ENCODE measurements at places on chromosomes 12 and 14.

- DNase-seq, result no peak
These were observed 119.7 kb downstream of the FBXL14 start for GRCh38 chr12:1474574-1475153.

DNA sequence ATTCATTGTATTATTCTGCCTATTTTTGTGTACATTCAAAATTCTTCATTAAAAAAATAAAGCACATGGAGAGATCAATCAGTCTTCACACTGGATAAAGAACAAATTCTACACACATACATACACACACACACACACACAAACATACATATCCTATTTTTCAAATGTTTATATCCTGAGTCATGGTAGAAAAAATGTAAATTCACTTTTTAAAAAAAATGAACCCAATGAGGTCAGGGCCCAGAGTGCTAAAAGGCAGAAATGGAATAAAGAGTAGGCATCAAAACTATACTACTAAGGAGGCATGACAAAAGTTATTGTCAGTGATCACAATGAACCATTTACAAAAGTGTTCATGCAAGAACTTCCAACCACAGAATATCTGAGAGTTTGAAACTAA, 17.3 kb downstream of the GALC start:
- no peak for DNase-seq

DNA sequence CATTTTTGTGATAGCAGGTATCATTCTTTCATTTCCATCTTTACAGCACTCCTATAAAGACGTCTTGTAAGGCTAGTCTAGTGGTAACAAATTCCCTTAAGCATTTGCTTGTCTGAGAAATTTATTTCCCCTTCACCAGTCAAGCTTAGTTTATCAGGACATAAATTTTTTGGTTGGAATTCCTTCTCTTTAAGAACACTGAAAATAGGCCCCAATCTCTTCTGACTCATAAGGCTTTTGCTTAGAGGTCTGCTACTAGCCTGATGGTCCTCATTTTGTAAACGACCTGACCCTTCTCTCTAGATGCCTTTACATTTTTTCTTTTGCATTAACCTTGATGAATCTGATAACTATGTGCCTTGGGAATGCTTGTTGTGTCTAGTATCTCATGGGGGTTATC, 20.3 kb downstream of the OLR1 start:
- no peak for DNase-seq

GRCh38 chr12:78534311-78534710, 330.3 kb upstream of the SYT1 start:
- no peak for DNase-seq

GRCh38 chr12:124673801-124674617, 106.6 kb upstream of the NCOR2 start:
- DNase-seq, result peak; percentile 95

DNA sequence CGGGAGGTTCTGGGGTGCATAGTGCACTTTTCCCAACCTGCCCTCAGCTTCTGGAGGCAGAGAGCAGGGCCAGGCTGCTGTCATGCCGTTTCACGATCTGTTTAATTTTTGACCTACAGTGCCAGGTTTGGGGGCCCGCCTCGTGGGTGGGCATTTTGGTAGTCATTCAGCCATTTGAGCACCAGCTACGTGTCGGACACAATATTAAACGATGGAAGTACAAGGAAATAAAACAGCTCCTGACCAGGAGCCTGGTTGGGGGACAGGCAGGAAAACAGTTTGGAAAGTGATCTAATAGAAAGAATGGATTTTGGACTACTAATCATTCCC, 708 bp downstream of the FNTB start:
- no peak for DNase-seq

DNA sequence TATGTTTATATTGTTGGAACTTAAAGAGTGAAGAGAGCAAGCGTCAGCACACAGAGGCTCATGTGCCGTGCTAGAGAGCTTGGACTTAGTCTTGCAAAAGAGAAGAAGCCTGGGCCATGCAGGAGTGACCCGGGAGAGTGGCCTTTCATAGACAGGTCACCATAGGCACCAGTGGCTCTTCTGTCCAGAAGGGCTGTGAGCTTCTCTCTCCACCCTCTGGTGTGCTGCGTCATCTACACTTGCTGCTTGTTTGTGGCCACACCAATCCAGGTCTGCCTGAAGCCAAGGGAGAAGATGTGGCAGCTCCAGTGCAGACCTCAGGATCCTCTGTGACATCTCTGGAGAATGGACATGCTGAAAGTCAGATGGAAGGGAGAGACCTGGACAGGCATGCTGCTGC, 74.4 kb downstream of the NTF3 start:
- no peak for DNase-seq

DNA sequence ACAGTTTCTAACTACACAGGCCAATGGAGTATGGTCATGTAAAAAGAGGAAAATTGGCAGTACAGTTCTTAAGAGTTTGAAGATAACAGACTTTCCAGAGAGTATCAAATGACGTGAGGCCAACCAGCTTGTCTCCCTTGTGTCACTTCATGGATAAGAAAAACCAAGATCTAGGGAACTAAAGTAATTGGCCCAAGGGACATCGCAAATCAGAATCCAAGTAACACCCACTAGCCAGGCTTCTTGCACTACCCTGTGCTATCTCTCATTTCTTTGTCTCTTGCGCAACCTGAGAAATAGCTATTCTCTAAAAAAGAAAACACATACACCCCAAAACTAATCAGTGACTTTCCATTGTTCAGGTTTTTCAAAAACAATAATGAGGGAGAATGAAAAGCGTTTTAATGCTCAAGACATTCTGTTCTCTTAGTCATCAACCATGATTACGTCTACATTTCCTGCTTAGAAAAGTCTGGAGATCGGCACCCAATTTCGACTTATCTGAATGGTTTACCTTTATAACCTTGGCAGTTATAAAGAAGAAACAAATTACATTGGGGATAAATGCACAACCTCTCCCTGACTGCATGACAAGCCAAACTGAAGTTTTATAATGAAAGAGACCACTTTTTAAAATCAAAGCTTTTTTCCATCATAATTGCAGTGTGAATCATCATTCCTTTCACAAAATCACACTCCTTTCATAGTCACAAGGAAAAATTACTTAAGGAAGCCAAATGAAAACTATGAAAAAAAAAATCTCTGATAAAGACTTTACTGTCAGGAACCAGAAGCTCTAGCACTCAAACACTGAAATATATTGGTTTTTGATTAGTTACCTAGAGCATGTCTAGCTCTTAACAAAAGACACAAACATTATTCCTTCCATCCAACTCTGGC, 42.1 kb downstream of the TMTC1 start:
- DNase-seq, result no peak

DNA sequence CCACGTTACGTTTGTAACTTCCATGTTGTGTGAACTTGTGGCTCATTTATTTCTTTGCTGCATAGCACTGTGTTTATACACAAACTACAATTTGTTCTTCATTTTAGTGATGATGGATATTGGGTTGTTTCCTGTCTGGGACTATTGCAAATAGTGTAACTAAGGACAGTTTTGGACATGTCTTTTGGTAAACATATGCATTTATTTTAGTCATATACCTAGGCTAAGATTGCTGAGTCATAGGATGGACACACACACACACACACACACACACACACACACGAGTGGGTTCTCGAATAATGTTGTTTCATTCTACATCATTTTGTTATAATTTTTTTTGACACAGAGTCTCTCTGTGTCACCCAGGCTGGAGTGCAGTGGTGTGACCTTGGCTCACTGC, 123.5 kb upstream of the CAND1 start:
- no peak for DNase-seq

- DNase-seq, result no peak
These were observed 18.6 kb downstream of the ISCA2 start for GRCh38 chr14:74511966-74512830.

GRCh38 chr14:65186951-65187350, 84.6 kb upstream of the MAX start:
- peak; percentile 40 for DNase-seq

DNA sequence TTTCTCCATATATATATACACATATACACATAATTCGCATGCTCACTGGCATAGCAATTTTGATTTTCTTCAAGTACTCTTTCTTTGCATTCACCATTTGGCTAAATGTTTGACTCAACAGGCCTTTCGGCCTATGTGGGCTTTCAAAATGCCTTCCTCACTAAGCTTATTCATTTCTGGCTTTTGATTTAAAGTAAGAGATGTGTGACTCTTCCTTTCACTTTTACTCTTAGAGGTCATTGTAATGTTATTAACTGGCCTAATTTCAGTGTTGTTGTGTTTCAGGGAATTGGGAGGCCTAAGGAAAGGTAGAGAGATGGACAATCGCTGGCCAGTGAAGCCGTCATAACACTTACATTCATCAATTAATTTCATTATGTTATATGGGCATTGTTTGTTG, 14.5 kb upstream of the KLRD1 start:
- DNase-seq, result no peak

DNA sequence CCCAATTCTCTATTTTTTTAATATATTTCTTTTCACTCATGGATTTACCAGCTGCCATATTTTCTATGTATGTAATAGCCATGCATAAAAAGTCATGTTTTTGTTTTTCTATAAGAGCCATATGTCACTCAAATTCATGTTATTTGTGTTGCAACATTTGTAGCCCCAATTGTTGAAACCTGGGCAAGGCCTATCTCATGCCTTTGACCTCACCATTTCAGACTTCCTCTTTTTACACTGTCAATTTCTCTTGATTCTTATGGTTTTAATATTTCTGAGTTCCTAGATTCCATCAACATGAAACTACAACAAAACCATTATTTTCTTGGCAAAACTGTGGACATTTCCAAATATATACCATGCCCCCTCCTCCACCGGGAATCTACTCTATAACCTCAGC, 647.5 kb downstream of the C12orf50 start:
- no peak for DNase-seq

GRCh38 chr12:13173012-13173932, 23.3 kb upstream of the EMP1 start:
- DNase-seq, result no peak

GRCh38 chr12:16155938-16156337, 121.5 kb downstream of the SLC15A5 start:
- no peak for DNase-seq

- DNase-seq, result peak; percentile 40
These were observed 465 bp downstream of the ADSS1 start for GRCh38 chr14:104724407-104724980.

- no peak for DNase-seq
These were observed 133.2 kb downstream of the SLC38A4 start for GRCh38 chr12:46692606-46693005.

GRCh38 chr14:101097109-101097793, 193.7 kb upstream of the RTL1 start:
- DNase-seq, result no peak

GRCh38 chr12:109291117-109291516, 18.0 kb downstream of the FOXN4 start:
- no peak for DNase-seq

GRCh38 chr14:101761032-101761880, at the start of gene PPP2R5C:
TSS of gene PPP2R5C (plus strand) at chr14:101761709. CDS start at chr14:101761894, 185 bp downstream.
- peak; percentile 91 for DNase-seq

DNA sequence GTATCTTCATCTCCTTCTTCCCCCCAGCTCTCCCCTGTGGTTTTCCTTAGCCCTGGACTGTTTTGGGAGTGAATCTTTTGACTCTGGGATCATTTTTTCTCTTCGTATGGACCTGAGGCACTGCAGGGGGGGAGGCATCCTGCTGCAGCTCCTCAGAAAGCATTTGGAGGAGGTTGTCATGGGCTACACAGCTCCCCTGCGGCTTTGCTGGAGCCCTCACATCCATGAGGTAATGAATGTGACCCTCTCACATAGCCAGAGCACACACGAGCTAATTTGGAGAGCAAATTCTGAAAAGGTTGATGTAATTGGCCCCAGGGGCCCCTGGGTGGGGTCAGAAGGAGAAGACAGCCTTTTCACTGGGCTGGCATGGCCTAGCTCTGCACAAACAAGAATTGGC, 110.9 kb downstream of the PAH start:
- DNase-seq, result no peak

DNA sequence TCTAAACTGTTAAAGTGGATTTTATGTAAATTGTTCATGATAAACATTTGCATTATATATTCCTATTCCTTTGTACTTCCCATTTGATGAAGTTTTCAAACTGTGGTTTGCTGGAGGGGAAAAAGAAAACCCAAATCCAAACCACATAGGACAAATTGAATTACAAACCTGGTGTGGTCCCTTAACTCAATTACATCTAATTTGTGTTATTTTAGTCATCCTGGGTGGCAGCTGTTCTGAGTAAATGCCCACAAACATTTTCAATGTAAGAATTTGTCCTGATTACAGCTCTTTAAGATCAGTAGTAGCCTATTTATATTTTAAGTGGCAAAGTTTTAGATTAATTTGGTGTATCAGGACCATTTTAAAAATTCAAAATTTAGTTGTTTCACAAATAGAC, 153.9 kb downstream of the RAD51B start:
- no peak for DNase-seq

DNA sequence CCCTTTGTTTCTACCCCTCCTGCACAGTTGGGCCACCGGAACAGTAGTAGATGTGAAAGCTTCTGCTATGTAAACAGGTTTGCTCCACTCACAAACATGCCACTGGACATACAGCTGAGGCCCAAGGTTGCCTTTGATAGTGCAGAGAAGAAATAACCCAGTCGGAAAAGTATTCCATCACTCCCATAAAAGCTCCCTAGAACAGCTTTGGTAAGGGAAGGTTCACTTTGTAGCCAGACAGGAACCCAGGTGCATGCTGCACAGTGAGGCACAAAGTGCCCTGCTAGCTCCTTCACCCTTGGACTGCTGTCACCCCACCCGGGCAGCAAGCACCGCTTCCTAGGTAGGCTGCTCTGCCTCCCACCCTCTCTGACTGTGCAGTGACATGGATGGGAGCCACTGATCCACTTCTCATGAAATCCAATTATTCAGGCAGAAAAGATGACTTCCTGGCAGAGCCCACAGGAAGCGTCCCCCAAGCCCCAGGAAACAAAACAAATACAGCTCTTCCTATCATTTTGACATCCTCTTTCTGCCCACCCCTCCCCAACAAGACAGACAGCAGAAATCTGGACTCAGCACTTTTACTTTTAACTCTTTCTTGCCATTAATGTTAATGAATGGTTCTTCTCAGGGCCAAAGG, 100.2 kb downstream of the SRGAP1 start:
- DNase-seq, result no peak

DNA sequence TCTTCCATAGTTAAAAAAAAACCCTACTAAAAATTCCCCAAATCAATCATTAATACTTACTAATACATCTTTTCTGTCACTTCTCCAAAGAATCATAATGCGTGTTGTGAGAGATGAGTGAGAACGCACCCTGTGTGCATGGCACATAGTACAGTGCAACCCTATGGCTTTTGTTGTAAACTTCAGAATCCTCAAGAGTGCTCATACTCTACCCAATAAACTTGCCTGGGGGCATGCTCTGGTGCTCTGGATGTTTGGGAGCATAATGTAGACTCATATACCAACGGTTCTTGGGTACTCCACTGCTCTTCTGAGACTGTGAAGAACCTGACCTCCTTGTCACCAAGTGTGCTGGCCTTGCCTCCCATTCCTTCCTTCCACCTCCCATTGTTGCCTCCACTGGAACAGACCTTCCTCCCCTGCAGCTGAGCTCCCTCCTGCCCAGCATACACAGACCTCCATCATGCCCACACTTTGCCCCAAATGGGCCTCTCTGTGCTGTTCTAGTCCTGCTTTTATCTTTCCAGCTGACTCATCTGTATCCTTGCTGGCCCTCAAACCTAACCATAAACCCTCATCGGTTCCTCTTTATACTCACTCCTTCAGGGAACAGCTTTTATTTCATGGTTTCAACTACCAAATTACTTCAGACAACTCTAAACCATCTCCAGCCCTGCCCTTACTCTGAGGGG, 8.9 kb downstream of the DCP1B start:
- DNase-seq, result no peak
